Epithelial cell of proximal tubule (primary cell): ENCODE measurements at places on chromosomes 7 and 10. TPM values are rescaled to one million over a fixed set of nuclear protein-coding genes. Genes with fewer than 3 reads are reported as not detected.

DNA sequence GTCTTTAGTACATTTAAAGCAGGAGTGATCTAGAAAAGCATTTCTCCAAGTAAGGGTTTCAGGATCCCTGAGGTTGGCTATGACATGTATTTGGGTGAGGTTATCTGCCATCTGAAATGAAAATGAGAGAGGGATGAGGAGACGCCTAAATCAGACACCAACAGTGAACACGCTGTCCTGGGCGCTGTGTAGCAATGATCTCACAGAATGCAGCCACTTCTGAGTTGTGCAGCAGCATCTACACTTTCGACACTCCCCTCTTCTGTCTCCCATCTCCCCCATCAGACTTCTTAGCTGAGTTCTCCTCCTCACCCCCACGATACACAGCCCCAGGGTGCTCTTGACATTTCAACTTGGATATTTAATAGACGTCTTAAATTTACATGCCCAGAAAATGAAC lies 95.4 kb downstream of the SVIL start:
- DNase-seq = no peak

The OR2A5 gene
- total RNA-seq = not detected in 2 replicates

The GJD4 gene
- total RNA-seq = not detected in 2 replicates

DNA sequence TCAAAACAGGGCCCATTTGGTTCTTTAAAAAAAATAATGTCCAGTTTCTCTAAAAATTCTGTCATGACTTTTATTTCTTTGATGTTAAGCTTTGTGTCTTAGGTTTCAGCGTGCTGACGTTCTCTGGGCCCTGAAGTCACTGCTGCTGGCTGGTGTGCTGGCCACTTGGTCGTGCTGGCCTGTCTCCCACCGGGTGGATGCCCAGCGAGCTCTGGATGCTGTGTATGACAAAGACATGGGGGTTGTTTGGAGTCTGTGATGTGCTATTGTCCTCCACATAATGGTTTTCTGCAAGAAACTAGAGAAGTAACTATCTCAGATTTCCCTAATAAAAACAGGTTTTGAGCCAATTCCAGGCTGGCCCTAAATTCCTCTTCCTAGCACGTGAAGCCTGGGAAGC lies 9.5 kb upstream of the IDI2 start:
- DNase-seq = no peak

The ZNF365 gene
- 2.0 and 2.9 TPM in 2 replicates for total RNA-seq

DNA sequence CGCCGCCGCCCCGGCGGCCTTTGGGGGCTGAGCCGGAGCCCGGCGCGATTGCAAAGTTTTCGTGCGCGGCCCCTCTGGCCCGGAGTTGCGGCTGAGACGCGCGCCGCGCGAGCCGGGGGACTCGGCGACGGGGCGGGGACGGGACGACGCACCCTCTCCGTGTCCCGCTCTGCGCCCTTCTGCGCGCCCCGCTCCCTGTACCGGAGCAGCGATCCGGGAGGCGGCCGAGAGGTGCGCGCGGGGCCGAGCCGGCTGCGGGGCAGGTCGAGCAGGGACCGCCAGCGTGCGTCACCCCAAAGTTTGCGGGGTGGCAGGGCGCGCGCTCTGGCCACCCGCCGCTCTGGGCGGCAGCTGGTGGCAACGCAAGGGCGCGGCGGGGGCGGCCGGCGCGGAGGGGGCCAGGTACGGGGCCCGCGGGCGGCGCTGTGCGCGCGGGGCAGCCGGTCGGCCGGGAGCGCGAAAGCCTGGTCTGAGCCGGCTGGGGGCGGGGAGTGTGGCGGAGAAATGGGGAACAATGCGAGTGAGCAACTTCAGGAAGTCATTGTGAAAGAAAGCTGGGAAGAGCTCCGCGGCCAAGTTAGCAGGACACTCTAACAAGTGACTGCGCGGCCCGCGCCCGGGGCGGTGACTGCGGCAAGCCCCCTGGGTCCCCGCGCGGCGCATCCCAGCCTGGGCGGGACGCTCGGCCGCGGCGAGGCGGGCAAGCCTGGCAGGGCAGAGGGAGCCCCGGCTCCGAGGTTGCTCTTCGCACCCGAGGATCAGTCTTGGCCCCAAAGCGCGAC lies at the start of gene IKZF1:
TSS of gene IKZF1 (plus strand) at position 588 of the 782 bp plus-strand sequence. CDS start 14,346 bp downstream, outside the sequence.
- DNase-seq = no peak

The SSC4D gene
- total RNA-seq = 1.2 and 2.1 TPM in 2 replicates

The PTTG1IP2 gene
- not detected in 2 replicates for total RNA-seq

DNA sequence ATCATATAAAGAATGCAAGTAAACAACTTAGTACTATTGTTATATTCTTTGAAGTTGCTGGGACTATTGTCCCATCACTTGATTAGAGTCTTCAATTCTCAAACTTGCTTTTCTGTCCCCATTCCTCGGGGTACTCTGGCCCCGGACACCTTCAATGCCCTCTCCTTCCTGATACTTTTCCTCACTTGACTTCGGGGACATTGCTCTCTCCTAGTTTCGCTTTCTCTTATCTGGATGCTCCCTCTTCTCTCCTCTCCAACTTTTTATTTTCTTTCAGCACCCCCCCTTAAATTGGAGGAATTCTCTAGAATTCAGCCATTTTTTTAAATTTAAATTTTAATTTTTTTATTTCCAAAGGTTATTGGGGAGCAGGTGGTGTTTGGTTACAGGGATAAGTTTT lies 10.6 kb upstream of the OPTN start:
- DNase-seq = no peak

- no peak for DNase-seq
These were observed 198.4 kb downstream of the DIP2C start for GRCh38 chr10:490891-491571.

DNA sequence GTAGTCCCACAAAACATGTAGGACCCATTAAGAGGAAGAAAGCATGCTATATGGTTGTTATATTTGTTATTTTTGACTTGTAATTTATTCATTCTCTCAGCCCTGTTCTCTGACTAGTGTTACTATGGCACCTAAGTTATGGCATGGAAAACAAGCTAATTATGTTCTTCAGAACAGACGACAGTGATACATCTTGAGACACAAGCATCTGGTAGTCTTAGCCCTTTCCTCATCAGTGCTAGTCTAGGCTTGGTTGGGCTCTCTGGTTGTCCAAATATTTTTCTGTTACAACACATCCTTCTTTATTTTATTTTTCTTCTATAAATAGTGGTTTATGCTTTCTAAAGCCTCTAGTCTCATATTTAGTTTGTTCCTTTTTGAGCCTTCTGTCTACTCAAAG lies 308.3 kb upstream of the KAT6B start:
- no peak for DNase-seq

GRCh38 chr10:131973160-131973951 lies 8.4 kb downstream of the BNIP3 start:
- no peak for DNase-seq

The CLEC5A gene
- not detected in 2 replicates for total RNA-seq

DNA sequence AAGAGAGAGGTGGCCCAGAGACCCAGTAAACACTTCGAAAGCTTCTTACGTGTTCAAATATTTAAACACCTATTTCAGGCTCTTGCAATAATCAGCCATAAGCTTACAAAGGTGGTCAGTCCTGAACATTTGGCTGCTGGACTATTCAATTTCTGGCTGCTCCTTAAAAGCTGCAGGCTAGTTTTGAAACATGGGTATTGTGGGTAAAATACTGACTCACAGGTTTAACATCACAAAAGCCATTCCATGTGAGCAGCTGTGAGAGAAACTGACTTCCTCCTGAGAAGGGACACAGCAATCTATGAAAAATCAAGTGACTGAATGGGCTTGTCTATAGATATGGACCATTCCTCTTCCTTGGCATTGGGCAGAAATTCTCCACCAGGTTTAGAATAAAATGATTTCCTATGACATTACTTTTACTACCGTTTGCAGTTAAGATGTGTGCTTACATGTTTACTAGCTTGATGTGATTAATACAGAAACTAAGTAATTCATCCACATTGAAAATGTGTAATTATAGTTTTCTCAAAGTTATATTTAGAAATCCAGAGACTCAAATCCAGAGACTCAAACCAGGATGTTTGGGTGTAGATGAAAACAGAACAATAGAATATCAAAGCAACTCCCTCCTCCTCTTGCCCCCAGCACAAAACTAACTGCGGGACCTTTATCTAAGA lies 252.3 kb downstream of the GATA3 start:
- no peak for DNase-seq
